ENCODE measurements at places on chromosomes 13 and 19. TPM values are rescaled to one million over a fixed set of nuclear protein-coding genes. Genes with fewer than 3 reads are reported as not detected.

The TBCB gene
- total RNA-seq = 250 TPM

- DNase-seq = no peak
Measured at GRCh38 chr19:19179548-19180441, 9.7 kb upstream of the MEF2B start.

- DNase-seq = peak; percentile 63
Measured at GRCh38 chr19:41189425-41190065, 3.5 kb upstream of the CYP2S1 start.

The CGB1 gene
- not detected for total RNA-seq

The PRMT1 gene
- 480 TPM for total RNA-seq

DNA sequence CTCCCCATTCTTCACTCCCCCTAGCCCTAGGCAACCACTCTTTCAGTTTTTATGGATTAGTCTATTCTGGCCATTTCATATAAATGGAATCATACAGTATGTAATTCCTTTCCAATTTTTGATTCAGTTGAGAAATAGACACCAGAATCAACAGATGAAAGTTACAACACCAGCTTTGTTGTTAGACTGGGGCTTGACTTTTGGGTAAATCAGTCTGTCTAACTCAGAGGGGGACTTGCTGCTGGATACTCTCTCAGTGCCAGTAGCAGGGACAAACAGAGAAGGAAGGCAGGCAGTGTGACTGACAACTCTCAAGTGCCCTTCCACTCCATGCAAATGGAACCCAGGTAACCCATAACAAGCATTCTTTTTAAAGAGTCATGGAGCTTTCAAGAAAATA is 40.7 kb downstream of the CDADC1 start:
- DNase-seq = no peak

DNA sequence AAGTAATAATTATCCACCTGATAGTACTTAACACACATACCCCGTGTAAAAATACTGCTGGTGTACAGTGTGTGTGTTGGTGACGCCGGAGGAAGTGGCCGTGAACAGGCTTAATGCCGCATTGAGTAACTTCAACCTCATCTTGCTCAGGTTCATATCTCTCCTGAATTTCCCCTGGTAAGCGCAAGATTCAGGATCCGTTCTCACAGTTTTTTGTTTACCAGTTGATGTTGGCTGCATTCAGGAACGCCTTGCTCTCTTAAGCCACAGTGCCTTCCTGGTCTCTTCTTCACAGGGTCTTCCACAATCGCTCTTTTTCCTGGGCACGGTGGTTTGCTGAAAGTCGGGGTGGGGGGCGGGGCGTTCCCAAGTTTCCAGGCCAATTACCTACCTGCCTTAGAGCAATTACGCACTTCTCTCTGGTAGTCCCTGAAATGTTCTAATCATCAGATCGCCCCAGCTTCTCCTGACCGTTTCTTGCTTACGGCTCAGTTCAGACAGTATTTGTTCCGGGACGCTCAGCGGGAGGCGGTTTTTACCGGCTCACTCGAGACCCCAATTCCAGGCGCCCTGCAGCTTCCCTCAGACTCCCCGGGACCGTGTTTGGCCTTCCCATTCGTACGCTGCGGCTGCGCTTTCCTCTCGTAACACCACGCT is 706 bp upstream of the DNAJC3 start:
- no peak for DNase-seq

The KASH5 gene
- total RNA-seq = 0.59 TPM

DNA sequence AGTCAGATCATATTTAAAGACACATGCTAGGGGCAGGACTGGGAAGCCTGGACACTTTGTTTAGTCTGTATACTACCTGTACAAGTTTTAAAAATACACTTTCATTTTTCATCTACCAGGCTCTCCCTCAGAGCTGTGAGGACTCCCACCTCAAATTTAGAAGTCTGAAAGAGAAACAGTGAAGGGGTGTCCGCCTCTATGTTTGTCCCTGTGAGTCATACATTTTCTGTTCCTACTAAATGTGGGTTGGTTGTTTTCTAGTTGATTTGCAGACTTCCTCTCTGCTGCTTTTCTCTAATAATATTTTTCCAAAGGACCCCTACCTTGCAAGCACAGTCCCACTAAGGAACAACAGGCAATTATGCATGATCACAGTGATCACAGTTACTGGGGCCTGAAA is 110.5 kb downstream of the ENOX1 start:
- DNase-seq = no peak

- peak; percentile 33 for DNase-seq
Measured at GRCh38 chr19:45164577-45165335, 4.0 kb upstream of the NKPD1 start.

The PSG7 gene
- total RNA-seq = not detected

The TM9SF2 gene
- 128 TPM for total RNA-seq

The ELSPBP1 gene
- not detected for total RNA-seq

The SYDE1 gene
- 8.0 TPM for total RNA-seq

GRCh38 chr19:3768015-3768747 is 3.8 kb downstream of the RAX2 start:
- DNase-seq = no peak

DNA sequence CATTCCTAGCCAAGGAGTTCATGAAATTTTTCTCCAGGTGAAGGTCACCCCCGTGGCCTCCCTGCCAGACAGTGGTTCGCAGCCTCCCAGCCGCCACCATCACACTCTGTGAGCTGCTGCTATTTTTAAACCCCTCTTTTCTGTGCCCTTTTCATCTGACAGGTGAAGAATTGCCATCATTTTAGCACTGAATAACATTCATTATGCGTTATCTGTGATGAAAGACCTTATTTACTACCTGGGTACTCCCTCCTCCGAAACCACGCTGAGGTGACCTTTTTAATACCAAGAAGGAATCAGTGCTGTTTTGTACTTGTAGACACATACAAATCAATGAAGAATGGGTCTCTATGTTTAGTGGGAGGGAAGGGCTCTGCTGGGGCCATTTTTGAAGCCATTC is 148.9 kb upstream of the GPR12 start:
- DNase-seq = no peak

GRCh38 chr13:46392967-46393366 is 5.9 kb upstream of the RUBCNL start:
- DNase-seq = no peak

DNA sequence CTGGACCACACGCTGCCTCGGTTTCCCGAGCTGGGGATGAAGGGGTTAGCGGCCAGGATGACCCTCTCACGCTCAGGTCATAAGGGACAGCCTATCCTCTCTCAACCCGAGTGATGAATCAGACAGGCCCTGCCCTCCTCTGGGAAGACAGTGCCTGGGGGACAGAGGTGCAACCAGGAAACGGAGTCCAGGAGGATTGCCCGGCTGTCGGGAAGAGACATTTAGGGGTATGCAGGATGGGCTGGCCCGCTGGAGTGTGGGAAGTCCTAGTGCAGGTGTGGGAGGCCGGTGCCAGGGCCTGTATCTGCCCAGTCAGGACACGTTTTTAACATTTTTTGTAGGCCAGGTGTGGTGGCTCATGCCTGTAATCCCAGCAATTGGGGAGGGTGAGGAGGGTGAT is 8.3 kb downstream of the LSM7 start:
- no peak for DNase-seq

GRCh38 chr13:26500618-26501320 is 56.7 kb upstream of the WASF3 start:
- DNase-seq = no peak

GRCh38 chr19:7681340-7682174 is 924 bp downstream of the TRAPPC5 start:
- DNase-seq = peak; percentile 92

DNA sequence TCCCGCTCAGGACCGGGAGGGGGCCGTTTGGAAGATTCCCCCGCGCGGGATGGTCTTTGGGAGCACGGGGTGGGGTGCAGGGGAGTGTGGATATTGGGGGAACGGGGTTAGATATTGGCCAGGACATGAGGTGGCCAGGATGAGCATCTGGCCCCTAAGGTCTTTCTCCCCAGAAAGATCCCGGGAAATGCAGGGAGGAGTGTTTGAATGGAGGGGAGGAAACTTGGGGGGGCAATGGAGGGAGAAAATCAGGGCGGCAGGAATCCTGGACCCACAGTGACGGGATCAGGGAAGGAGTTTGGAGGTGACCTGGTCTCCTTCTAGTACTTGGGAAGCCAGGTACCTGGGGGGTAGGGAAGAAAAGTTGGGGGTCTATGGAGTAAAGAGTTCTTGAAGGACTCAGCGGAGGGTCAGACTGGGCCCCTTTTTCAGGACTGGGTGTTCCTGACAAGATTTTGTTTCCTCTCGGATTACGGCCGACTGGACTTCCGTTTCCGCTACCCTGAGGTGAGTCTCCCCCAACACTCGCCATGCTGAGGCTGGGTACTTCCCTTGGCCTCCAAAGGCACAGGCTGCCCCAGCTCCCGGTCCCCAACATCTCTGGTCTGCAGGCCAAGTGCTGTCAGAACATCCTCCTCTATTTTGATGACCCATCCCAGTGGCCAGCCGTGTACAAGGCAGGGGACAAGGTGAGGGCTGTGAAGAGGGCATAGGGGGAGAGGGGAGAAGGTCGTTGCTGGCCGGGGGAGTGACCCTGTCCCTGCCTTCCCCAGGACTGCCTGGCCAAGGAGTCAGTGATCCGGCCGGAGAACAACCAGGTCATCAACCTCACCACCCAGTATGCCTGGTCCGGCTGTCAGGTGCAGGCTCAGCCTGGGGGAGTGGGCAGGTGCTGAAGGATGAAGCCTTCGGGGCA is 989 bp downstream of the TMEM145 start:
- no peak for DNase-seq

DNA sequence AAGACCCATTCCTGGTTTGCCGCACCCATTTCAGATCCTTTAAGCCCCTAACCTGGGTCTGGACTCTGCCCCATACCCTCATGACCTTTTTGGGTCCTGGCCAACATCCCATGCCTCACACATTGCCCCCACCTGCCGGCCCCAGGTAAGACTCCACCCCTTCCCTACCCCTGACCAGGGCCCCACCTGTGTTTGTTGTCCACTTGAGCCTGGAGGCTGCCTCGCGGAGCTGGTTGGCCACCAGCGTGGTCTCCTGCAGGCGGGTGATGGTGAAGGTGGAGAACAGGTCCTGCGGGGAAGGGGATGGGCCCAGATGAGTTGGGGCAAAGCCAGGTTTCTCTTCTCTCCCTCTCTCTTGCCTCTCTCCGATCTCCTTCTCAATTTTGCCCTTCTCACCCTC is 19.5 kb downstream of the MAN2B1 start:
- no peak for DNase-seq

DNA sequence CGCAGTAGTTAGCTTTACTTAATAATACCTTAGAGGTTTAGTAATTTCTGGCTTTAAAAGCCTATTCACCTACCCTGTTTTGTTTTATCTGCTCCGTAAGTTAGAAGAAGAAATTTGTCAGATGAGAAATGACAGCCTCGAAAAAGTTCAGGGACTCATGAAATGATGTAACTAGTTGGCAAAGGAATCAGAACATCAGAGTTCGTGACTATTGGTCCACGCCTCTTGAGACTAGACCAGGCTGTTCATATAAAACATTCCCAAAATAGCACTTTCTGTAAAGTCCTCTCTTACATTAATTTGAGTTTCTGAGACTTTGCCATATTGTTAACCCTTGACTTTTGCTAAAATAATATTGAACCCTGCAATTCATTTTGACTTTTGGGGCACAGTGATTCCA is 92.0 kb downstream of the HS6ST3 start:
- no peak for DNase-seq

DNA sequence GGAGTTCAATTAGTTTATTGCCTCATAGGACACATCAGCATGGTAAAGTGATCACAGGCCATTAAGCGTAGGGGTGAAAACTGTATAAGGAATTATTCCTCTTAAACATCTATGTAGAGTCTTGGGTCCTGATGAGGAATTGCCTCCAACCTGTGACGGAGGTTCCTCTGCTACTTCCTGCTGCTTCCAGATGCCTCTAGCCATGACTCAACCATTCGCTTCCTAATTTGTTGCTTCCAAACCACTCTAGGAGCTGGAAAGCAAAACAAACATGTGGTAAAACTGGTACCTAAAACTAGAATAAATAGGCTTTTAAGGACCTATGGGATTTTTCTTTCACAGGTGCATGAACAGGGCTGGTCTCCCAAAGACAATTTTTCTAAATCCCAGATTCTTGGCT is 253.8 kb downstream of the KLF12 start:
- DNase-seq = no peak

- DNase-seq = peak; percentile 40
Measured at GRCh38 chr19:45191375-45191774, 12.8 kb downstream of the BLOC1S3 start.

GRCh38 chr13:74103970-74104555 is 30.1 kb downstream of the KLF12 start:
- no peak for DNase-seq

DNA sequence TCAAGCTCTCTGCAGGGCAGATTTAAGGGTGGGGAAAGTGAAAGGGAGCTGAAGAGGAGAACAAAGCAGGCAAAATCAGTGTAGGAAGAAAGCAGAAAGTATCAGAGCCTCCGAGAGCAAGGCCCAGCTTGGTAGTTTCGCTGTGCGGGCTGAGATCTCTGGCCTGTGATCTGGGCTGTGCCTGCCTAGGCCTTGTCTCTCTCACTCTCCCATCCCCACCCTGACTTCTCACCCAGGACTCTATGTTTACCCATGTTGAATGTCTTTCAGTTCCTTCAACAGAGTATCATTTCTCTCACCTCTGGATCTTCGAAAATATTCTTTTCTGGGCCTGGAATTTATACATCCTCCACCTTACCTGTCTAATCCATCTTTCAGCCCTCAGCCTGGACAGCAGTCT is 391.3 kb downstream of the FOXO1 start:
- DNase-seq = no peak

The WIZ gene
- total RNA-seq = 9.1 TPM

The PALM3 gene
- not detected for total RNA-seq

The ZNF211 gene
- 27.0 TPM for total RNA-seq

DNA sequence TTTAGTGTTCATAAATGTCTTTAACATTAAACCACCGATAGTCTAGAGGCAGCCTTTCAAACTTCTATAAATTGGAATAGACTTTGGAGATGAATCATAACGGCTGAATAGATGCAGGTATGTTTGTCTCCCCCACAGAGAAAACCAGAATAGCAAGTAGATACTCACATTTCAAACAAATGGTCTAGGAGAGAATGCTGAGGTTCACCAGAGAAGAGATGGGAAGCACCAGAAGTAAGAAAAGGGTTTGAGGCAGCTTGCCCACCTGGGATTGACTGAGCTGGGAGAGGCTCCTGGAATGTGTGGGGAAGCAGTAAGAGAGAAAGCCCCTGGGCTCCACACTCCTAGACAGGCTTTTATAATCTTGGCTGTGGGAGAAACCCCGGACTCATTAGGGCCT is 6.4 kb downstream of the IGFL3 start:
- DNase-seq = no peak

DNA sequence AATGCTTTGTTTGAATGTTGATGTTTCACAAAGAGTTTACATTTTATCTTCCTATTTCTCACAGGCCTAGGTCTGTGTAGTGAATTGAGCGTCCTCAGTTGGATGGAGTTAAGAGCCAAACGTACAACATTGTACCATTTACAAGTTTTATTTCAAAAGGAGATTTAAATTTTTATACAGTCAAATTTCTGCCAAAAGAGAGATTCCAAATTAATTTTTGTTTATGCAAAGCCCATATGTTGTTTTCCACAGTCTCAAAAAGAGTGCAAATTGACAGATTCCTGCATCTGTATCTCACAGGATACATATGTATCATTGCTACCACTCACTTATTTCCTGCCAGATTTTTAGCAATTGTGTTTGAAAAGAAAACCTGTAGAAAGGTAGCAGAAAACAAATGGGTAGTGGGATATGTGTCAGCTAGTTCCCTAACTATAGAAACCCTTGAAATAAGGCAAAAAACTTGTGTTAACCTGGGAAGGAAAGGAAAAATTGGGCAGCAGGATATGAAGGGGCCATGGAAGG is 46.1 kb downstream of the DGKH start:
- DNase-seq = no peak
